ENCODE measurements at places on chromosomes 6 and 20.

- DNase-seq, result no peak
Measured at GRCh38 chr6:82906489-82906888, 159.2 kb downstream of the UBE3D start.

GRCh38 chr6:144296973-144297372 lies 11.8 kb downstream of the UTRN start:
- no peak for DNase-seq

DNA sequence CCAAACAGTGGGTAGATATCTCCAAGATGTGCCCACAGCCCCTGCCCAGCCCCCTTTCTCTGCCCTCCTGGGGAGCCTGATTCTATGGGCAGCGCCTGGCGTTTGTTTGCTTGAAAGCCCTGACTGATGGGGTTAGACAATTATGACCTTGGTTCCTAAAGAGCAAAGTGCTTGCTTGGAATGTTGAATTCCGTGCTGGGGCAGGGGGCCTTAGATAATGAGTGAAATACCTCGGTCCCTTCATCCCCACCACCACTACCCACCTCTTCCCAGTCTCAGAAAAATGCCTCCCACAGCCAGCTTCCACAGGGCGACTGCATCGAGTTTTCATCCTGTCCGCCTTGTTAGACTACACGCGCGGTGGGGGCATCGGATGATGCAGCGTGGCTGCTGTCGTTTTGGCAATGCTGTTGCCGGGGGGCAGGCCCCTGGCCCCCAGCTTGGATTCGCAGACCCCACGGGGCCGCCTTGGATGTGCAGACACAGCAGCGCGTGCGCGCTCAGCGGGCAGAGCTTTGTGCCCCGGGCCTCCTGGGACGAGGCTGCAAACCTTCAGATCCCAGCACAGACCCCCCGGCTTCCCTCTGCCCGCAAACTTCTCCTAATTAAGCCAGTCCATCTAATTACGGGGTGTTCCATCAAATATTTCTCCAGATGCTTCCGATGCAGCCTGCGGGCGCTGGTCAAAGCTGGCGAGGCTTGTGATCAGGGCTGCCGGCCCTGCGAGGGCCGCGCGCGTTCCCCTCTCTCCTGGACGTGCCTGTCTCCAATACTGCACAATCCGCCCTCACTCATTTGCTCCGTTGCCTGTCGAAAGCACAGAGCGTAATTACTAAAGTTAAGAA lies 86.1 kb downstream of the LINC00237 start:
- DNase-seq, result no peak

DNA sequence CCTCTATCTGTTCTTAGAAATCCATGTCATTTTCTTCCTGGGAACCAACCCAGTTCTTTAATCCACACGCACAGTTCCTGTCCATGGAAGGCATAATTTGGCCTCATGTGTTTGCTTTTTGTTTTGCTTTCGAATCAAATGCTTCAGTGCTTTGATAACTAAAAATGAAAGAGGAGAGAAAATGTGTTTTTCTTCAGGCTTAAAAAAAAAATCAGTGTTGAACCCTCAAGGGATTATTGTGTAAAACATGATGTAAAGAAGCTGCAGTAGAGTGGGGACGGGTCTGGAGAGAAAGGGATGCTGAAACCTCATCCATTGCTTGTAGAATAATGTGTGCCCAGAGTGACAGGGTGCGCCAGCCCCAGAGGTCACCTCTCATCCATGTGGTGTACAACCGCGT lies 197.5 kb upstream of the JARID2 start:
- no peak for DNase-seq

DNA sequence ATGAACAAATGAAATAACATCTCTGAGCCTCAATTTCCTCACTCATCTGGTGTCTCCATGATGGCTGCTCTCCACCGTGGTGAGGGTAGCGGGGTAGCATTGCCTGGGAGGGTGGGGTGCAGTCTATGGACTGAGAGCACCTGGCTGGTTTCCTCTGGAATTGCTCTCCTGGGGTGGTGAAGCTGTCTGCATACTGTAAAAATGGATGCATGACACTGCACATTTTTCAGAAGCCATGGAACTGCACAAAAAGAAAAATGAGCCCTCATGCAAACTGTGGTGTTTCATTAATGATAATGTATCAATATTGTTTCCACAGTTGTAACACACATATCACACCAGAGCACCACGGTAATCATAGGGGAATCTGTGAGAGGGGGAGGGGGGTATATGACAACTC lies 12.1 kb upstream of the ITPR3 start:
- no peak for DNase-seq
